Tibial artery (tissue), 4 donors: ENCODE measurements at places on chromosomes 7 and 10.

GRCh38 chr7:120412139-120413050 lies 139.4 kb downstream of the KCND2 start:
- no peak for DNase-seq

DNA sequence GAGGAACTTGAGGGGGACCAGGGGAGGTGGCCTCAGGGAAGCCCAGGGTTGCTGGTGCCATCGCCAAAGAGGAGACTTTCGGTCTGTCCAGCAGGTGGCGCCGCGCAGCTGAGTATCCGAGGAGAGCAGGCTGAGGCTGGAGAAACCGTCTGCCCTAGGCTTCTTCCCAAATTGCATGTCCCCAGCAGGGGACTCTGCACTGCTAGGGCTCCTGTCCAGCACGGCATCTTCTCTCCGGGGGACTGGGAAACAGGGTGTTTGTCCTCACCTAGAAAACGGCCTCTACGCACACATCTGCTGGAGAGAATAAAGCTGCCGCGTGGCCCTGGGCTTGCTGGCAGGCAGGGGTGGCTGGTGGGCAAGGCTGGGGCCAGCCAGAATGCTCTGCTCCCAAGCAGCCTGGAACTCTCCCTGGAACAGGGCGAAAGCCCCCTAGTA lies 161.9 kb downstream of the SH2D4B start:
- peak; percentile 75 for DNase-seq

- DNase-seq = no peak
These were observed 27.3 kb downstream of the FAM20C start for GRCh38 chr7:219581-220150.

DNA sequence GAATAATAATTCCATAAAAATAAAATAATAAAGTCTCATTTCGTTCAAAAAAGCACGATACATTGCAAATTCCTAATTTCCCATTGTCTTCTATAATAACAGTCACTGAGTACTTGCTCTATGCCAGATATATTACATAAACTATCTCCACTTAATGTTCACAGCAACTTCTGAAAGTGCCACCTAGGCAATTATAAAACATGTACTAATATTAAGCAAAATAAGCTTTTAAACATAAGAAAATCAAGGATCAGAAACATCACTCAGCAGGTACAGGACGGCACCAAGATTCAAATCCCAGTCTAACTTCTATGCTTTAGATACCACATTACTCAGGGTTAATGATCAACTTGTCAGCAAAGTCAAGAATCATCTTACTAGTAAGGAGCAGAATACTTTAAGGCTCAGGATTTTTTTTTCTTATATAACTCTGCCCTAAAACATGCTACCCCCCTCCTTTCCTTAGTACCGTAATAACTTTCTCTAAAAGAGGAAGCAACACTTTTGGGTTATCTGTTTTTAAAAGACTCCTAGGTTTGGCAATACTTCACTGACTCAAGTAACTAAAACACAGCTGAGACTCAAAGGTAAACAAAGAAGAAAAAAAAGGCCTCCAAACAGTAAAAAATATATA lies 51.3 kb downstream of the USP6NL start:
- no peak for DNase-seq

GRCh38 chr10:117542706-117543224 lies at the start of gene EMX2:
TSS of gene EMX2 (plus strand) at chr10:117542746. CDS start at chr10:117543268, 522 bp downstream.
- no peak for DNase-seq

DNA sequence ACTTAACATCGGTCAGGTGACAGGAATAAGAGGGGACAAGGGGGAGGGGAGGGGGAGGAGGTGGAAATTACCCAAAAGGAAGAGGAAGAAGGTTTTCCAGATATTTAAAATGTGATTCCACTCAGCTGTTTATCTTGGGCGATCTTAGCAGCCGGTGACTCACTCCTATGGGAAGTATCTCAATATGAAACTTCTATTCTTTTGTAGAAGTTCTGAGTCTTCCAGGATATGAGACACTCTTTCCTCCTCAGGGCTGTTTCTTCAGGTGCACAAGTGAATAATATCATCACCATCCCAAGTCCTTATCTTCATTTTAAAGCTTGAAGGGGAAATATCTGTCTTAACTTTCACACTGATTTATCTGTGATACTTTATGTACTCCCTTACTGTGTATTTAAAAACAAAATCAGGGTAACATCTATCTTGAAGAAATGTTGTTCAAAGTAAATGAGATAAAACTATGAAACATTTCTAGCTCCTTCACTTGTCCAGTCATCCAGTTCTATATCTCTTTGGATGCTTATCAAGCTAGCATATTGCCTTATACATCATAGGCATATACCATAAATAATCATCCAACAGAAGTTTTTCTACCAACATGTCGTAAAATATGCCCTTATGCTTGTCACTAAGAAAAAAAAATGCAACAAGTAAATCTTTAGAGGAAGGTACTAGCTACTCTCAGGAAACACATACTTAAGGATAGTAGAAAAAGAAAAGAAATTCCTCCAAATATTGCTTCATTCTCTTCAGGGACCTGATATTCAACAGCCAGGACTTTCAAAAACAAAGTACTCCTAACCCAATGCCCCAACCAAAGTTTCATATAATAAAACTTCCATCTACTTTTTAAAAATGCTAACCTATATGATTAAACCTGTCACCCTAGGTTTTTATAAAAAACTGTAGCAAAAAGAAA lies 13.7 kb downstream of the DOCK4 start:
- no peak for DNase-seq

DNA sequence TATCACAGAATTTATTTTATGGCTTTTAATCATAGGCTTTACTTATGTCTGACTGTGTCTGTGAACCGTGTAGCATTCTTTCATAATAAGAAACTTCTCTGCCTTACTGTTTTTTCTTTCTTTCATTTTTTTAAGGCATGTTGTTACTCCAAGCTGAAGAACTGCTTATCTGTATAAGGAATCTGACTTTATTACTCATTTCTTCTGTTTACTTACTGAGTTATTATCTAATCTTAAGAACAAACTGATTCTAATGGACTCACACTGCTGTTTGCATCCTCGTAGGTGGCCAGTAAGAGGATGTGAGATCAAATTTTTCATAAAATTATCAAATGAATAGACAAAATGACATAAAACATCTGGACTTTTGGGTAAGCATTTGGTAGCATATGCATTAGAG lies 54.7 kb upstream of the DNAJC1 start:
- DNase-seq = no peak

- no peak for DNase-seq
These were observed 128.4 kb downstream of the DGKI start for GRCh38 chr7:137718355-137718754.

DNA sequence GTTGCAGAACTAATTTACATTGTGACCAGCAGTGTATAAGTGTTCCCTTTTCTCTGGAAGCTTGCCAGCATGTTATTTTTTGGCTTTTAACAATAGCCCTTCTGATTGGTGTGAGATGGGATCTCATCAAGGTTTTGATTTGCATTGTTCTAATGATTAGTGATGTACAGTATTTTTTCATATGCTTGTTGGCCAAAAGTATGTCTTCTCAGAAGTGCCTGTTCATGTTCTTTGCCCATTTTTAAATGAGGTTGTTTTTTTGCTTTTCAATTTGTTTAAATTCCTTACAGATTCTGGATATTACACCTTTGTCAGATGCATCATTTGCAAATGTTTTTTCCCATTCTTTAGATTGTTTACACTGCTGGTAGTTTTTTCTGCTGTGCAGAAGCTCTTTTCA lies 627.0 kb upstream of the CNTNAP2 start:
- no peak for DNase-seq

- DNase-seq = no peak
These were observed 13.2 kb upstream of the TAS2R60 start for GRCh38 chr7:143429770-143430698.

DNA sequence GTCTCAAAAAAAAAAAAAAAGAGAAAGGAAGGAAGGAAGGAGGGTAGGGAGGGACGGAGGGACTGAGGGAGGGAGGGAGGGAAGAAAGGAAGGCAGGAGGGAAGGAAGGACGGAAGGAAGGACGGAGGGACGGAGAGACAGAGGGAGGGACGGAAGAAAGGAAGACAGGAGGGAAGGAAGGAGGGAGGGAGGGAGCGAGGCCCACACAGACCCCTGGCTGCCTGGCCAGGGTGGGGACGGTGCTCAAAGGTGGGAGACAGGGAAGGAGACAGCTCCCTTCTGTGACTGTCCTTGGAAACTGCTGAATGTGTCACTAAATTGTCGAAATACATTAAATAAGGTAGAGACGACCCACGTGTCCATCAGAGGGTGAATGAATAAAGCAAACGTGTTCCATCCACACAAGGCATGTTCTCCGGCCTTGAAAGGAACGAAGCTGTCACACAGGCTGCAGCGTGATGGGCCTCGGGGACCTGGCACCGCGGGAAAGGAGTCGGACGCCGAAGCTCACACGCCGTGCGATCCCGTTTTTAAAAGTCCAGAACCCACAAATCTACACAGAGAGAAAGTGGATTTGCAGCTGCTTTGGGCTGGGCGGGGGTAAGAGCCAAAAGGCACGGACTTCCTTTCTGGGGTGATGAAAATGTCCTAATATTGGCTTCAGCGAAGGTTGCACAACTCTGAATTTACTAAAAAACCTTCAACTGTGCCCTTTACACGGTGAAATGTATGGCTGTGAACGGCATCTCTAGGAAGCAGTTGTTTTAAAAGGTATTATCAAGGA lies 23.3 kb downstream of the ADAP1 start:
- DNase-seq = peak; percentile 50

- DNase-seq = no peak
These were observed 165.6 kb downstream of the RNLS start for GRCh38 chr10:88417387-88418030.

DNA sequence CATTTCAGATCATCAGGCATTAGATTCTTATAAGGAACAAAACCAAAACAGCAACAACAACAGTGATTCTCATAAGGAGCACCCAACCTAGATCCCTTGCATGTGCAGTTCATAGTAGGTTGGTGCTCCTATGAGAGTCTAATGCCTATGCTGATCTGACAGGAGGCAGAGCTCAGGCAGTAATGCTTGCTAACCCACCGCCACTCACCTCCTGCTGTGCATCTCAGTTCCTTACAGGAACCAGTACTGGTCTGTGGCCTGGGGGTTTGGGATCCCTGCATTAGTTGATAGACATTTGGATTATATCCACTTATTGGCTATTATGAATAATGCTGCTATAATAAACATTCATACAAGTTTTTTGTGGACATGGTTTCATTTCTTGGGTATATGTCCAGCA lies 14.0 kb downstream of the MKLN1 start:
- no peak for DNase-seq

GRCh38 chr7:80869821-80870751 lies 48.8 kb downstream of the SEMA3C start:
- DNase-seq = no peak

- no peak for DNase-seq
These were observed 10.3 kb downstream of the WNT16 start for GRCh38 chr7:121339082-121339481.

GRCh38 chr10:110274647-110275046 lies 30.1 kb downstream of the SMNDC1 start:
- no peak for DNase-seq

DNA sequence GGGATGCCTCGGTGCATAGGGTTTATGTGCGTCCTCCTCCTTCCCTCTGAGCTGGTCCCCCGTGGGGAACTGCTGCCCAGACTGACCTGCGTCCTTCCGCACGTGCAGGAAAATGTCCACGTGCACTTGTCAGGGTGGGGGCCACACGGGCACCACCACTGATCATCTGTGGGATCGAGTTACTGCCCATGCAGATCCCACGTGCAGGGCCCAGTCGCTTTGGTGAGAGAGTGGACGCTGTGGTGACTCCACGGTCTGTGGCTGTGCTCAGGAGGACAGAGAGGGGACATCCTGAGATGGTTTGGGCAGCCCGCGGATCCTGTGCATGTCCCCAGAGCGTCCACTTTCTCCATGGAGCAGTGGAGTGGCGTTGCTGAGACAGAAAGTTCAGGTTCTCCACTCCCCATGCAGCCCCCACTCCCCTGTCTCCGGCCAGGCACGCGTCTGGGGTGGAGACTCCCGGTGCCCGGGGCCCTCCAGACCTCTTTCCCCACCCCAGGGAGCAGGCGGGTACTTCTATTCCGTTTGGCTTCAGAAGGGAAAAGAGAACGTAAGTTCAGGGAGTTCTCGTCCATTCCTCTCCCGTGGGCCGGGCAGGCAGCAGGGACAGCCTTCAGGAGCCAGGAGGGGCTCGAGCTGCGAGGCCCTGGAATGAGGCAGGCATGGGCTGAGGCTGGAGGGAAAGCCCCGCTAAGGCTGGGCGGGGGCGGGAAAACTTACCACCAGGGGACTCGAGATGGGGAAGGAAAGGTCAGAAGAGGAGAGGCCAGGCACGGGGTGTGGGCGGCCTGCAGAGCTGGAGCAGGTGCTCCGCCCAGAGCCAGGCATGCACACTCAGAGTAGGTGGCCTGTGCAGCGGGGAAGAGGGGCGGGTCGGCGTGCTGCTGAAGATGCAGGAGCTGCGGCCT lies 59.9 kb downstream of the EGFR start:
- no peak for DNase-seq

DNA sequence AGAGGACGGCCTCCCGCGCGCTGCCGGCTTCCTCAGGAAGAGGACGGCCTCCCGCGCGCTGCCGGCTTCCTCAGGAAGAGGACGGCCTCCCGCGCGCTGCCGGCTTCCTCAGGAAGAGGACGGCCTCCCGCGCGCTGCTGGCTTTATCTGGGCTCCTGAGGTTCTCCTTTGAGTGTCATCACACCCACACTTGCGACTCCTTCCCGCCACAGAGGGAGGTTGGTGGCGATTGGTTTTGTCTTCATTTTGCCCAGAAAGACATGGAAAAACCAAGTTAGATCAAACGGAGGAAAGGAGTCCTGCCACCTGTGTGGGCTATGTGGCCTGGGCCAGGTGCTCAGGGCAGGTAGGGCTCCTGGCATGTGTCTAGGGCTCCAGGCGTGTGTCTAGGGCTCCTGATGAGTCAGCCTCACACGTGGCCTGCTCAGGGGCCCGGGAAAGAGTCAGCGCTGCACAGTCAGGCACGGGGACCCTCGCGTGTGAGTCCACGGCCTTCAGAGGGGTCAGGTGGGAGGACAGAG lies 138.0 kb downstream of the VIPR2 start:
- no peak for DNase-seq

DNA sequence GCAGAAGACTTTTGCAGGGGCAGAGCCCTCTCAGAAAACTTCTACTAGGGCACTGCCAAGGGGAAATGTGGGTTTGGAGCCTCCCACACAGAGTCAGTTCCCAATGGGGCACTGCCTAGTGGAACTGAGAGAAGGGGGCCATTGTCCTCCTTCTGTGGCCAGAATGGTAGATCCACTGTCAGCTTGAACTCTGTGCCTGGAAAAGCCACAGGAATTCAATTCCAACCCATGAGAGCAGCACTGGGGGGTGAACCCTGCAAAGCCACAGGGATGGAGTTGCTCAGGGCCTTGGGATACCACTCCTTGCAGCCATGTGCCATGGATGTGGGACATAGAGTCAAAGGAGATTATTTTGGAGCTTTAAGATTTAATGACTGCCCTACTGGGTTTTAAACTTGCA lies 262.2 kb upstream of the SEMA3C start:
- DNase-seq = no peak
